AML-193 (cell line): ENCODE measurements at places on chromosomes 3 and 15.

DNA sequence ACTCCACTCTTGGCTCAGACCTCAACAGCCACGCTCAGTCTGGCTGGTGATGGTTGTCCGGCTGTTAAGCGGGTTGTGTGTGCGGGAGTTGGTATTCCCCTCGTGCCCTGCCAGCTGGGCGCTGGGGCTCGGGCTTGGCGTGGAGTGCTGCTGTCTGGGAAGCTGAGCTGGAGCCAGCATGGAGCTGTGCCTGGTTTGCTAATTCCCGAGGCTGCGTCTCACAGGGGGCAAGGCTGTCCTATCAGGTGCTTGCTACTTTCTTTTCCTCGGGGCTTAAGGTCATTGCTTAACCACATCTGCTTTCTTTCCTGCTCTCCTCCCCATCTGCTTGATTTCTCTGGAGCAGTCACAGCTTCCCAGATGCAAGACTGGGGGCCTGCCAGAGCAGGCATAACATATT, 29.9 kb downstream of the PDIA5 start:
- DNase-seq, result no peak

- DNase-seq, result no peak
Measured at GRCh38 chr3:10581251-10581650, 75.9 kb upstream of the ATP2B2 start.

GRCh38 chr3:24363242-24363641, 131.4 kb downstream of the THRB start:
- no peak for DNase-seq

- DNase-seq, result no peak
Measured at GRCh38 chr3:21517184-21517583, 233.8 kb downstream of the ZNF385D start.

DNA sequence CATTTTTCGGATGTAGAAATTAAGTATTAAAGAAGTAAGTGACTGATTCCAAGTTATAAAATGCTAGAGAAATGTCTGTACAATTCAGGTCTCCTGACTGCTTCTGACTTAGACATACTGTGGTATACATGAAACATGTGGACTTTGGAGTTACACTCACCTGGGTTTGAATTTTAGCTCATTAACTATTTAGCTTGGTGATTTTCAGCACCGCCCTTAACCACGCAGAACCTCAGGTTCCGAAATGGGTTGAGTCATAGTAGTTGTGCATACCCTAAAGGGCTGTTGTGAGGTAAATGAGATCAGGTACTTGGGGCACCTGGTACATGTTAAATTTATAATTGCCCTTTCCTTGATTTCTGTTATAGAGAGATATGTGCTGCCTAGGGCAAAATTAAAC, 32.9 kb upstream of the UTS2B start:
- no peak for DNase-seq

DNA sequence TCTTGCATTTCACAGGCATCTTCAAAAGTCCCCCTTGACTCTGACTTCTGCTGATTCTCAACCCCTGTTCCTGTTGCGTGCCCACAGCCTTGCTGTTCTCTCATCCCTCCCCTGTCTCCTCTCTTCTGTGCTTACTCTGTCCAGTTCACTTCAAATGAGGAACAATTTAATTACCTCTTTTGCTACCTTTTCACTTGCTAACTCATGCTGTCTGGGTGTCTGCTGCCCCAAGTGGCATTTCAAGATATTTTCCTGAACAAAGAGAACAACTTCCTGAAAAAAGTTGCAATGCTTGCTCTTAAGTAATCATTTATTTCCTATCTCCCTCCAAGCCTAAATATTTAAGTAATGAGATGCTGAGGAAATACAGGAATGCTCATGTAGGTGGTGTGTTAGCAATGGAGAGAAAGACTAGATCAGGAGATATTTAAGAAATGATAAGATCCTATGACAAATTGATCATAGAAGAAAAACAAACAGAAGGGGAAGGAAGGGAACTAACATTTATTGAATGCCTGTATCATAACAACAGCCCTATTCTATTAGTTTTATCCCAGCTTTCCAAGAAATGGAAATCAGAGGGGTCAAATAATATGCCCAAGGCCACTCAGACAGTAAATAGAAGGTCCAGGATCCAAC, 42.2 kb downstream of the SV2B start:
- peak; percentile 82 for DNase-seq

GRCh38 chr3:65785065-65785645, 253.6 kb downstream of the MAGI1 start:
- DNase-seq, result peak; percentile 68

DNA sequence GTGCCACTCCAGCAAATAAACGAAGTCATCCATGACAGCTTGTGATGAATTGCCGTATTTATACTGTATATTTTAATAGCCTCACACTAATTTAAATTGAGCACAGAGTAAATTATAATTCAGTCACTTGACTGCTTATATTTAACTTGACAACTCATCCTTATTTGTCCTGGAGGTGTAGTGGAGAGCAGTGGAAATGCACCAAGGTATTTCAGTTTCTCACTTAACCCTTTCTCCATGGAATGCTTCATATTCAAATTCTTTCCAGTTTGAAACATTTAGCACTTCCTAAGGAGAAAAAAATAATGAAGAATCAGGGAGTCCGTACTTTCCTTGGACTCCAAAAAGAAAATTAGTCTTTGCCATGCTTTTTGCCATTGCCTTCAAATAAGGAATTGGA, 99.0 kb downstream of the MAP2K5 start:
- DNase-seq, result no peak

DNA sequence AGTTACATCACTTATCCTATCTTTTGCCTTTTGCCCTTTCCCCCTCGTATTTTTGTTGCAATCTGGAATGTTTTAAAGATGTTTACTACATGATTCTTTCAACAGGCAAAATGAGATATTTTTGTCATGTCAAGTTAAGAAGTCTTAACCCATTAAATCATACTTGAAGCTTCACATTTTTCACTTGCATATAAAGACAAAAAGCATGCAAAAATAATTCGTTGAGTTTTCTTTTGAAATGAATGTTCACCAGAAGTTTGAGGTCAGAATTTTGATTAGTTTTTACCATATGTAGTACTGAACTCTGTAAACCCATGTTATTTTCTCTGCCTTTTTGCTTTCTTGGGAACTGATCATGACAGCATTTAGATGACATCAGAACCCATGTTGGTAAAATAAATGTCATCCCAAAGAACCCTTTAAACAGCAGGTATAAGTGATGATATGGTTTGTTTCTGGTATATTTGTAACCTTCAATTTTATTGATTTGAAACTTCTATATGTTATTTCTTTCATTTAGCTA, 188.5 kb downstream of the GHSR start:
- DNase-seq, result no peak

DNA sequence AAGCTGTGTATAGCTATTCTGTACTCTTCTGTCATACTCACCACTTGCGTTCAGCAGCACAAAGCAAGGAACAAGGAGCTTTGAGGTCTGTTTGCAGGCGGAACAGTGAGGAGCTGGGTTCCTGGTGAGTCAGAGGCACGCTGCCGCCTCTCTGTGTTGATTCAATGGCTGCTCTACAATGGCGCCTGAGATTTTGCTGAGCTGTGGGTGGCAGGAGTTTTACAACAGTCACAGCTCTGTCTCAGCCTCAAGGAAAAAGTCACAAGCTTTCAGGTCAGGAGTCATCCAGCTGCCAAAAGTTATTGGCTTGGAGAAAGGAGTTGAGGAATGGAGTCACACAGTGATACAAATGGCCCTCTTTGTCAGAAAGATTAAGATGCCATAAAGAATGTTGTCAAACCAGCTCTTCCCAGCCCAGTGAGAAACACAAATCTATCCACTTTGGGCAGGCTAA, 98.1 kb downstream of the SSR3 start:
- DNase-seq, result no peak

DNA sequence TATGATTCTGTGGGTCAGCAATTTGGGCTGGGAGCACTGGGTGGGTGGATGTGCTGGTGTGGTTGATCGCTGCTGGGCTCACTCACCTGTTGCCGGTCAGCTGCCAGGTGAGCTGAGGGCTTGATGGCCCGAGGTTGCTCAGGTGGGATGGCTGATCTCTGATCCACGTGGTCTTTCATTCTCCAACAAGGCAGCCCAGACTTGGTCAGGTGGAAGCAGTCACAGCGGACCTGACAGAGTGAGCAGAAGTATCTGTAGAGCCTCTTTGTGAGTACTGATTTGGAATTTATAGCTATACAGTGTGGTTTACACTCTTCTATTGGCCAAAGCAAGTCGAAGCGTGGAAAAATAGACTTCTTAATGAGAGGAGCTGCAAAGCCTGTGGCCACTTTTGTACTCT, 97.2 kb upstream of the ADAMTSL3 start:
- no peak for DNase-seq

GRCh38 chr3:58135712-58136543, 74.8 kb downstream of the DNASE1L3 start:
- DNase-seq, result peak; percentile 9

DNA sequence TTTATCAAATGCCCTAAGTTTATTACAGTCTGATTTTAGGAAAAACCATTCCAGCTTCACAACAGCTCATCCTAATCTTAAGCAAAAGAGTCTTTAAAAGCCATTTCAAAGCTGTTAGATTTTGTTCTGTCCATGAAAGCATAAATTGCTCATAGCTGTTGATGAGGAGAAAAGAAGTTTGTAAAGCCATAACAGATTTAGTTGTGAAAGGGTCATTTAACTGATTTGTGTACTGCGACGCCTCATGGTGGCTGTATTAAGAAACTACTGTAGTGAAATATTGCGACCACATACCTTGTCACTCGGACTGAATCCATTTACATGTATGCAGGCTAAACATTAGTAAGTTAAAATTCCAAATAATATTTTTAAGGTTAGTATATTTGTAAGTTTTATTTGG, 20.9 kb downstream of the BBX start:
- peak; percentile 37 for DNase-seq

GRCh38 chr3:26915208-26915607, 292.6 kb downstream of the LRRC3B start:
- no peak for DNase-seq

- DNase-seq, result no peak
Measured at GRCh38 chr15:47917881-47918280, 200.6 kb downstream of the SEMA6D start.

DNA sequence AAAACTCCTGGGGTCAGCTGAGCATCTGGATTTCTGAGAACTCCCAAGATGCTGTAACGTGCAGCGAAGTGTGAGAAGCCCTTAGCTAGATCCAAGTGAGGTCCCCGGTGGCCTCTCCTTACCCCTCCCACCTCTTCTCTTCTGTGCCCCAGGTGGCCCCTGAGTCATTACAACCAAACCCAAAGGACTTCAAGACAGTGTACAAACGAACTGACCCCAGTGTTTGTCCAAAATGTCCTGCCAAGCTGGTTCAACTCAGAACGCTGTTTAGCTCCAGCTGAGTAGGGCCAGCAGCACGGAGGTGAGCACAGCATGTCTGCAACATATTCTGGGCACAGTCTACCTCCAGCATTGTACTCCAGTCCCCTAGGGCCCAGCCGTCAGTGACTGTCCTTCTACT, 73.9 kb upstream of the OXTR start:
- no peak for DNase-seq
